ENCODE measurements at places on chromosomes 7 and 10.
A peak's percentile ranks its signal among the peaks of the same experiment; 100 is the strongest.

DNA sequence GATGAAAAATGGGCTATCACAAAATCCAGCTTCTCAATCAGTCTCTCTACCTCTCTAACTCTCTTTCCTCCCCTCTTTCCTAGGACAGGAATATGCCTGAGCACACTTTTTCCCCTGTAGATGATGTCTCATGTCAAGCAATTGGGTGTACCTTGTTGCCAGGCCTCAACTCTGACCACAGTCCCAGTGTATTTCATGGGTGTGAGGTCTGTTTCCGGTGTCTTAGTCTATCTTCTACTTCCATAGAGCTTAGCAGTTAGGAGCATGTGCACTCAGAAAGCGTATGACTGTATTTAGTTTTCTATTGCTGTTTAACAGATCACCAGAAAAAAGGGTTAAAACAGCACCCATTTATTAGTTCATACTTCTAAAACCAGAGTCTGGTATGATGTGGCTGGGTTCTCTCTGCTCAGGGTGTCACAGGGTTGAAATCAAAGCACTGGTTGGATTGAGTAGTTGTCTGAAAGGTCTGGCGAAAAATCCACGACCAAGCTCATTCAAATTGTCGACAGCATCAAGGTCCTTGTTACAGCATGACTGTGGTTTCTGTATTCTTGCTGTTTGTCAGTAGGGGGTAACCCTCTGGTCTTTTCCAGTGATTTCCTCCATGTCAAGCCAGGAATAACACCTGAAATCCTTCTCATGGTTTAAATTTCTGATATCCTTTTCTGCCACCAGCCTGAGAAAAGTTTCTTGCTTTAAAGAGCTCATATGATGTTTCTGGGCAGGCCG, 130.0 kb downstream of the THSD7A start:
- no peak for DNase-seq

- no peak for DNase-seq
Measured at GRCh38 chr7:43164757-43165156, 52.3 kb downstream of the HECW1 start.

GRCh38 chr10:110413049-110413783, 84.5 kb upstream of the DUSP5 start:
- DNase-seq: no peak

DNA sequence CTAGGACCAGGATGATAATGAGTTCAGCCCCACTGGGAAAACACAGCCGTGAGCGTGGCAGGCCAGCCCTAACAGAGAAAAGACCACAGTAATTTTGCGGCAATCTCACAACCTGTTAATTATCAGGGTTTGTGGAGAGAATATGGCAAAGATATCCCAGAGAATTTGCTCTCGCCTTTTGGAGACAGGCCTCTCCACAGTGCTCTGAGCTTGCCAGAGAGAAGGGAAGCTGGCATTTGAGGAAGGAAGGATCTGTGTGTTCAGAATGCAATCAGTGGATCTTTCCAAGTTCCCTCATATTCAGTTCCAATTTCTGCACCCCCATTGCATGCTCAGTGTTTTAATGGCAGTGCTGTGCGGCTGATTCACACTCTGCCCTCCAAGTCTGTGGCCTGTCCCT, 60.2 kb downstream of the PLPP4 start:
- no peak for DNase-seq

GRCh38 chr10:79277579-79278269, 69.5 kb upstream of the PPIF start:
- no peak for DNase-seq

DNA sequence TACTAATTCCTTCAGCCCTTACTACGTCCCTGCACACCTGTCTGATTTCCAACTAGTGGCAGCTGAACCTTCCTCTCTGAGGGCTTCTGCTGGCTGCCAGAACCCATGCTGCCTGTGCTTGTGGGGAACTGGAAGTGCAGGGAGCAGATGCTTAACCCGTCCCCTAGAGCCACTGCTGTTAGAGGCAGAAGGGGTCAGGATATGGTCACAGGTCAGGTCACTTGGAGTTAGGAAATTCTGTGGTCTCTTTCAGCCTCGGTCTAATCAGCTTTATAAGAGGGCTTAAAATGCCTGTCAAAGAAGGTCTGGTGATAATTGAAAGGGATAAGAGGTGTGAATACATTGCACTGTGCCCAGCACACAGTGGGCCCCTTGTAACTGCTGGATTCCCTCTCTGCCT, 82.0 kb downstream of the PLPP4 start:
- DNase-seq: no peak

DNA sequence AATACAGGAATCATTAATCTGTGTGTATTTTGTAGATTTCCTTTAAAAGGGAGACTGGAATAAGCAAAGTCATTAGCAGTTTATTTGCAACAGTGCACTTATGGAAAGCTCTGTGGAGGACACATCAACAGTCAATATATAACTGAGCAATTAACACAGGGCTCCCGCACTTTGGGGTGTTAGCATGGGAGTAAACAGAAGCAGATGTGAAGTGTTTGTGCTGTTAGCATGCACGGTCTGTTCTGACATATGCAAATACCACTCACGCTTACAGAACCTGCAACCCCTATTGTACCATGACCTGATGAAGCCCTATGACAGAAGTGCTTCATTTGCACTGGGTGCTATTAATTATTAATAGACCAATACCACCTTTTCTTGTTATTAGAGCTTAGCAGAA, 118.9 kb downstream of the PPP1R3A start:
- DNase-seq: peak; percentile 63

DNA sequence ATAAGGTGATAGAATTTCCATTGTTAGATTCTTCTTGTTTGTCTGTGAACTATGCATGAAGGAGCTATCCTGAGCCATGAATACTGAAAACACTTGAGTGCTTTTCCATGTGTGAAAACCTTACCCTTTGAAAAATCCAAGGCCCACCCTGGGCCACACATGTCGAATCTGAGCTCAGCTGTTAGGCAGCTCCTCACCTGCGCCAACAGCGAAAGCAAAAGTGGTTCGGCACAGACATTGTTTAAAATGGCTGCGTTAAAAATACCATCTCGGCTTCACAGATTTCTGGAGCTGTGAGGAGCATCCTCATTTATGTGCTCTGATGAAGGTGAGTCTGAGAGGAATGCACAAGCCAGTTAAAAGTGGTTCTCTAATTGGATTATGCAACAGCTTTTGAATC, 137.7 kb downstream of the NEUROD6 start:
- no peak for DNase-seq

GRCh38 chr7:47479821-47480575, 101.9 kb downstream of the TNS3 start:
- DNase-seq: no peak

GRCh38 chr7:100785878-100786277, 41.4 kb downstream of the EPHB4 start:
- no peak for DNase-seq

GRCh38 chr10:28684986-28685580, 7.8 kb downstream of the BAMBI start:
- no peak for DNase-seq

GRCh38 chr7:92873776-92874175, 37.4 kb upstream of the CDK6 start:
- DNase-seq: no peak

- DNase-seq: no peak
Measured at GRCh38 chr10:48418189-48418788, 111.8 kb downstream of the MAPK8 start.

DNA sequence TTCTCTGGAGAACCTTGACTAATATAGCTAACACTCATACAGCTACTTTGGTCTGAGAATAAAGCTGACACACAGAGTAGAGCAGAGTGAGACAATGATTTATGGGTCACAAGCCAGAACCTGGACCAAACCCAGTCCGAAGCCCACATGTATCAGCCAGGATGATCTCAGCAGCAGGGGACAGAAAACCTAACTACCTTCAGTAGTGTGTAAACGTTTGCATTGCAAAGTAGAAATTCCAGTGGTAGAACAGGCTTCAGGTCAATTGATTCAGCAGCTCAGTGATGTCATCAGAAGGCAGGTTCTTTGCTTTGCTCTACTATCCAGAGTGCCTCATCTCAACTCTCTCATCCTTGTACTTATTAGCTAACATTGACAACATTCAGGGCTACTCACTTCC, 62.5 kb upstream of the PALS2 start:
- DNase-seq: no peak

- DNase-seq: no peak
Measured at GRCh38 chr7:38413784-38414183, 140.3 kb upstream of the TARP start.

GRCh38 chr10:103396789-103397087, 312 bp downstream of the PDCD11 start:
- DNase-seq: no peak

GRCh38 chr7:120857588-120858573, at the start of gene TSPAN12:
TSPAN12 (minus strand) TSS chr7:120858144; CDS start chr7:120856763, 1,381 bp downstream.
- peak; percentile 62 for DNase-seq

- no peak for DNase-seq
Measured at GRCh38 chr7:9231630-9232121, 798.3 kb downstream of the NXPH1 start.

- DNase-seq: no peak
Measured at GRCh38 chr10:81251457-81252115, 623.4 kb upstream of the NRG3 start.

GRCh38 chr7:38374507-38374906, 101.1 kb upstream of the TARP start:
- peak; percentile 18 for DNase-seq

DNA sequence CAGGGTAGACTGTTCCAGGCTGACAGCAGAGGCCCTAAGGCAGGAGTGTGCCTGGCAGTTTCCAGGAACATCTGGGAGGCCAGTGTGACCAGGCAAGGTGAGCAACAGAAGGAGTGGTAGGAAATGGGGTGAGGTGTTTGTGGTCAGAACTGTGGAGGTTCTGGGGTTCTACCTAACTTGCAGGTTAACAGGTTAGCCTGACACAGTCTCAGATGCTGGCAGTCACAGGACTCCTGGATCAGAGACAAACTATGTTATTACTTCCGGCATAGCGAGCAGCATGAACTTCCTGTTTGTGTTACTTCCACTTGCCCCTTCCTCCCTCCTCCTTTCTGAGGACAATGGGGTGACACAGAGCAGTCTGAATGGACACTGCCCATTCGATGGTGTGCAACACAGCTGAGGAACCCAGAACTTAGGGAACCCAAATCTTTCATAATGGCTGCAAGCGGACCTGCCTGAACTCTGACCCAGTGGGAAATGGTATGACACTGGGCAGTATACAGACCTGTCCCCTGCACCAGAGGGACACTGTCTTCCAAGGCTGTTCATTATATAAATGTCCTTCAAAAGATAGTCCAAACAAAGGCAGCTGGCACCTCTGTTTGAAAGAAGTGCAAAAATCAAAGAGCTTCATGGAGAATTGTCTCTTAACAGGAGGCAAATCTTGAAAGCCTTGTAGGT, 3.9 kb upstream of the SAR1A start:
- DNase-seq: no peak

DNA sequence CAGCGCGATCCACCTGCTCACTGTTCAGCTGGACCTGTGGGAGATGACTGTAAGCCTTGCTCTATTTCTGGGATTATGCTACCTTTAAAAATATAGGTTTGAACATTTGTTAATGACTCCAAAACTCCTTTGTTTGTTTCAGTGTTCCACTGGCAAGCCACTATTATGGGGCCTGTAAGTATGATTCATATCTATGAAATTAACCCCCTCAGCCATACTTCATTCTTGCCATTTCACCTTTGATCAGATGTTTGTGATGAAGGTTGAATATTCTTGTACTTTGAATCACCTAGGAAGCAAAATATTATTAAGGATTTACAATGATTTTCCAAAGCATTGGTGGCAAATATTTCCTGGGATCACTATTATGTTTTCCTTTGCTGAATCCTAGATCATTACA, 23.9 kb upstream of the TFAM start:
- no peak for DNase-seq

DNA sequence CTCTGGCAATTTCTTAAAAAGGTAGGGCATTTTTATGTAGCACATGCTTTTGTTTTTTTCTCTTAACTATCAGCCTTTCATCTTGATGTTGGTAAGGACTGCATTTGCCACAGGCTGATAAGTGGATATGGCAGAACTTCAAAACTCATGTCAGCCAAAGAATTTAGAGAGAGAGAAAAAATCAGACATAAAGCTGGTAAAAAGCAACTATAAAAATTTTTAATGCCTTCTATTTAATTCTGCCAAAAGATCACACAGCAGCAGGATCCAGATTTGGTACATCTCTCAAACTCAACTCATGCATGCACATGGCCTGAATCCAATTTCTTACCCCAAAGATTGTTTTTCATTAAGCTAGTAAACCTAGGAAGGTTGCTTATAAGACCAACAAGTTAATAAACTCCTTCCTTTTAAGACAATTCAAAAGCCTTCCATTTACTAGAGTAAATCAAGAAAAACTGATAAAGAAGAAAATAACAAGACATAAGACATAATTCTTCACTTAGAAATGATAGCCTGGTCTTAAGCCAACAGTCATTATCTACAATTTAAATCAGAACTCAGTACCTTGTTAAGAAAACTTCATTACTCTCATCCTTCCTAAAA, 69.3 kb downstream of the GLI3 start:
- no peak for DNase-seq

- no peak for DNase-seq
Measured at GRCh38 chr10:15725603-15726002, 5.9 kb upstream of the ITGA8 start.

- DNase-seq: no peak
Measured at GRCh38 chr10:97020452-97021400, 165.0 kb downstream of the SLIT1 start.

DNA sequence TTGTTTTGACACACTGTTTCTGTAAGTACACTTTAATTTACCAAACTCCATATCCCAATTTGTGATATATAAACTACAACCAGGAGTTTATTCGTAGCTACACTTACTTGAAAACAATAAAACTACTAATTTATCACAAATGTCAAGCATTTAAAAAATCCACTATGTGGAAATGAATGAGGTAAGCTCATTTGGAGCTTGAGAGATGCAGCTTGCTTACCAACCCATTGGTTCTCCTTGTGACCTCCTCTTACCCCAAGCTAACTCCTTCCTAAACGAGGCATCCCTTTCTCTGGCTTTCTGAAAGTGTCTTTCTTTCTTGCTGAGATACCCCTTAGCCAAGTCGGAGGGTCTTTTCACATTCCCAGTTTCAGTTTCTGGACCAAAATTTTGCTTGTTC, 2.5 kb downstream of the OR6V1 start:
- no peak for DNase-seq

GRCh38 chr7:52635021-52635420, 400.4 kb upstream of the POM121L12 start:
- no peak for DNase-seq

GRCh38 chr10:23114228-23114850, 19.0 kb downstream of the MSRB2 start:
- no peak for DNase-seq

DNA sequence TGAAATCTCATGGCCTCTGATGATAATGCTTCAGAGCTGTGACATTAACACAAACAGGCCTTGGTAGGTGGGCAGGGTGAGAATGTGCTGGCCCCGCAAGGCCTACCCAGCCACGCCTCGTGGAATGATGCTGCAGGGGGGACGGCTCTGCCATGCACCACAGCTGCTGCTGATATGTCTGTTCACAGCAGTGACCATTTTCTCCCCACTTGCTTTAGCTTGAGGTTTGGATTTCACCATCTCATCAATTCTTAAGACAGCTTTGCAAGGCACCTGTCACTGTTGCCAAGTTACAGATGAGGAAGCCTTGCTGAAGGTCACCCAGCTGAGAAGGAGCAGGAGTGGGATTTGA, 128.3 kb downstream of the PTPN20 start:
- no peak for DNase-seq
